ENCODE measurements at places on chromosomes 2 and 18. TPM values are rescaled to one million over a fixed set of nuclear protein-coding genes. Genes with fewer than 3 reads are reported as not detected.

Gene LRP2
- 19.7 TPM for total RNA-seq

Gene SOX11
- total RNA-seq: not detected

Gene POTEI
- total RNA-seq: not detected

Gene OBSL1
- total RNA-seq: 91.9 TPM

Gene DSG4
- total RNA-seq: not detected

Gene TFPI
- total RNA-seq: 90.1 TPM

Gene CFAP221
- total RNA-seq: 0.98 TPM

Gene SLC5A7
- total RNA-seq: not detected

Gene ZC3H8
- 17.0 TPM for total RNA-seq

Gene EN1
- total RNA-seq: 1.6 TPM

Gene CRIM1
- 166 TPM for total RNA-seq

Gene CAPN14
- total RNA-seq: 0.44 TPM

Gene UGT1A8
- not detected for total RNA-seq

Gene OR6B2
- not detected for total RNA-seq

Gene NCKAP5
- total RNA-seq: 10.5 TPM

Gene SLC9A4
- not detected for total RNA-seq

Gene SOS1
- total RNA-seq: 49.0 TPM
